Activated naive CD4-positive, alpha-beta T cell (primary cell): ENCODE measurements at places on chromosomes 7 and 10.
A peak's percentile ranks its signal among the peaks of the same experiment; 100 is the strongest.

DNA sequence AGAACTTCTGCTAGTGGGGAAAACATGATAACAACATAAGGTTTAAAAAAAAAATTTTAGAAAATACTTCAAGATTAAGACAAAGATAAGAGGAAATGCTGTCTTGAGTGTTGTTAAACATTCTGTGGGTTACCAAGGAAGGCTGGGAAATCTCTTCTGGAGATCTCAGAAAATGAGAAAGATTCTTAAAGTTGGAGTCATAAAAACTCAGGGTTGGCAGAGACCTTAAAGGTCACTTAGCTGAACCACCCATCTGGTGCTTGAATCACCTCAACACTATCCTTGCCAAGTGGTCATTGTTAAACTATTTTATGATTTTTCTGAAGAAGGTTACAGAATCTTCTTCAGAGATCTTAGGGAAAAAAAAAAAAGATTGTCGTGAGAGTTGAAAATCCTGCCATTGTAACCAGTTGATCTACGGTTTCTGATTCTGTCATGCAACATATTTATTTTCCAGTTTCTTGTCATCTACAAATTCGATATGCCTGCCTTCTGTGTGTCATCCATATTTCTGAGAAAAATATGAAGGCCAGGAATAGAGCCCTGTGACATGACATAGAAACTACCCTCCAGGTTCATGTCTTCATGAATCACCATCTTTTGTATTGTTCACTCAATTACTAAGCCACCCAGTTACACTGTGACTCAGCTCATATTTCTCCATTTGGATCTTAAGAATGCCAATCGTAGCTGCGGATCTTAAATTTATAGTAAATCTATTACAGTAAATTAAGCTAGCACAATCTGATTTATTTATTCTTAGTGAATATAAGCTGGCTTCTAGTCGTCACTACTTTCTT lies 179.2 kb downstream of the ST7 start:
- DNase-seq, result no peak

DNA sequence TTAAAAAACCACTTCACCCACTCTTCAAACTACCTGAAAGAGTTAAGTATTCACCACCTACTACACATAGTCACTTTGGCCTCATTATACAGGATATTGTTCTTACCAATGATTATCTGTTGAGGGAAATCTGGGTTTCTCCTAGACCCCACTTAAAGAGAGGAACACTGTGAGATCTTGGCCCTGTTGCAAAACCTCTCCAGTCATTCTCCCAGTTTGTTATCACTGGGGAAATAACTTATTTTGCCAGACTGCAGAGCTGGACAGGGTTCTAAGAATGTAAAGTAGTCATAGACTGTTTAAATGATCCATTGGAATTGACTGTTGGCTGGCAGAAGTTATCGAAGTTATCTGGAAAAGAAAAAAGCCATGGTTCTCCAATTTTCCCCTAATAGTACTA lies 143.8 kb downstream of the HGF start:
- DNase-seq, result no peak

DNA sequence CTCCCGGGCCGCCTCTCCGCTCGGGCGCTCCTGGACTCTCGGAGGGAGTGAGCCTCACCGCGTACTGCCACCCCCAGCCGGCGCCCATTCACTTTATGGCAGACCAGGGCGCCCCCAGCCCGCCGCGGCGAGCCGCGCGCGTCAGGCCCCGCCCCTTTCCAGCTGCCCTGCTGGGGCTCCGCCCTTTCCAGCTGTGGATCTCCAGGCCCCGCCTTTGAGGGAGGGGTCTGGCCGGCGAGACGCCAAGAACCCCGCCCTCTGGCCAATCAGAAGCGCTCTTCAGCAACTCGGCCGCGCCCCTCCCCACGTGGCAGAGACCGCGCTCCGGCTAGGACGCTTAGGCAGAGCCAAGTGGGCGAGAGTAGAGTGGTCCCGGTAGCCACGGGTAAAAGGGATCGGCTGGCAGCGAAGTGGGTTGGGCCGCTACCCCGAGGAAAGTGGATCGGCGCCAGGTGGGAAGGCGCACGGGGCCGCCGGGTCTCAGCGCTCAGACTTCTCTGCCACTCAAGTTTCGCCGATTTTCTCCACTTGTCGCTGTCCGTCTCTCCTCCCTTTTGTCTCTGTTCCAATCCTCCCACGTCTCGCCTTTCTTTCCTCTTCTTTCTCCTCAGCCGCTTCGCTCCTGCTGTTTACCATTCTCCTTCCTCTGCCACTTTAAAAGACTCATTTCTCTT lies at the start of gene PITX3:
TSS of gene PITX3 (minus strand) at position 69 of the 674 bp plus-strand sequence. CDS start 9,432 bp downstream, outside the sequence.
- DNase-seq, result peak; percentile 60

GRCh38 chr7:84157171-84157570 lies 37.4 kb downstream of the SEMA3A start:
- no peak for DNase-seq

DNA sequence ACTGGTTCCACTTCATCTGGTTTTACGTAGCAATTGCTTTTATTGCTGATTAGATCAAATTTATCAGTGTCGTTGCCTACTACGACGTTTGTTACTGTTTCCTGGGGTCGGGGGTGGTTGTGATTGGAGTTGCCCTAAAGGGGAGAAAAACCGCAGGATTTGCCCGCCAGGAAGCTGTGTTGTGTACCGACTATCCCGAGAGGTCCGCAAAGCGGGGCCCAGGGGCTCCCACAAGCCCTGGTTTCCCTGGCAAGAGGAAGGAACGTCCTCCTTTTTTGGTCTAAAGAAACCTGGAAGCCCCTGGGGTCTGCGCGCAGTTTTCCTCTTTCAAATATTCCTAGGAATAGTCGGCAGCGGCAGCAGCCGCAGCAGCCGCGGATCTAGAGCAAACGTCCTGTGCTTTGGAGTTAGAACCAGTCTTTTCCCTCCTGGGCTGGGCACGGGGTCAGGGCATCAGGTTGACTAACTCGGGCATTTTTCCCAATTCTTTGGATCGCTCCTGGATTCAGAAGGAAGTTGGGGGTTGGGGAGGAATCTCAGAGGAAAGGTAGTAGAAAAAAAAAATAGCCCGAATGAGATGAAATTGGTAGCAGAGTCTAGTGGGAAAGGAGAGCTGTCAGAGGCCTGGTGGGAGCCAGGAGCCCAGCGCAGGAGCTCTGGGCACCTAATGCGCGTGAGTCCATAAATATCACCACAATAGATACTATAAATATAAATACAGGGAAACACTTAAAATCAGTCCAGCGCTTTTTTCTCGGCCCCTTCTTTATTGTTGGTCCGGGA lies 4.6 kb downstream of the VAX1 start:
- DNase-seq, result no peak

DNA sequence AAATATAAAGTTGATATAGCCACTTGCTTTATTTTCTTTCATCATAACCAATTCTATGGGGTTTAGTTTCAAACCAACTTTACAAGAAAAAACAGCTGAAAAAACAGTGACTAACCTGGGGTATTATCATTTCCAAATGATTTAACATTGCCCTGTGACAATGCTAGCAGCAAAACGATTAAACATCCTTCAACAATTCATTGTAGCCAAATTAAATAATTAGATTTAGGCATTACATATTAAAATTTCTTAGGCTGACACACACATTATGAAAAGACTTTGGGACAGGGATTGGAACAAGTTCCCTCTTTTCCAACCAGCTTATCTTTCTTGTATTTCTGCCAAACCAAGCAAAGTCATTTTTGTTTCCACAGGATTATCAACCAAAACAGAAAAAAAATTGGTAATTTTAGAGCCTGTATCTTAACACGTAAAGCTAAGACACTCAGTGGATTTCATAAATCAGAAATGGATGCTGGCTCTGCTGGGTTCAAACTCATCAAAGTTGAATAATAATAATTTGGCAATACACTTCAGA lies 84.0 kb downstream of the SEMA3D start:
- no peak for DNase-seq

DNA sequence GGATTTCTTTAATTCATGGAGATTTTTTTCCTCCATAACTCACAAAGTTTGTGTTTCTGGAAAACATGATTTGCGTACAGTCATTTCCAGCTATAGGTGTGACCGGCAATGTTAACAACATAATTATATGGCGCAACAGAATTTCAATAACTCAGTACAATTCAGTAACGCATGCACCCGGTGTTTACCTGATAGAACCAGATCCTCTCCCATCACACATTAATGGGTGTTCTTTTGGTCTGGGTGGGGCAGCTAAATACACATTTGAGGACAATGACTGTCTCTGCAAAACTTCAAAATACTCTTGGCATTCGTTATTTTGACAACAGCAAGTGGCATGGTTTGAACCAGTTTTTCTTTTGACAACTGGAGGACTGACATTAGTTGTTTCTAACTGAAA lies 102.3 kb downstream of the KLF6 start:
- no peak for DNase-seq

DNA sequence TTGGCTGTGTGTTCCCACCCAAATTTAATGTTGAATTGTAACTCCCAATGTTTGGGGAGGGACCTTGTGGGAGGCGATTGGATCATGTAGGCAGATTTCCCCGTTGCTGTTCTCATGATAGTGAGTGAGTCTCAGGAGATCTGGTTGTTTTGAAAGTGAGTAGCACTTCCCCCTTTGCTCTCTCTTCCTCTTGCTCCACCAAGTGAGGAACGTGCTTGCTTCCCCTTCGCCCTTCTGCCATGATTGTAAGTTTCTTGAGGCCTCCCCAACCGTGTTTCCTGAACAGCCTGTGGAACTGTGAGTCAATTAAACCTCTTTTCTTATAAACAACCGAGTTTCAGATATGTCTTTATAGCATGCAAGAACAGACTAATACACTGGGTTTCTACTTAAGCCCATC lies 176.3 kb downstream of the CDK14 start:
- DNase-seq, result no peak

DNA sequence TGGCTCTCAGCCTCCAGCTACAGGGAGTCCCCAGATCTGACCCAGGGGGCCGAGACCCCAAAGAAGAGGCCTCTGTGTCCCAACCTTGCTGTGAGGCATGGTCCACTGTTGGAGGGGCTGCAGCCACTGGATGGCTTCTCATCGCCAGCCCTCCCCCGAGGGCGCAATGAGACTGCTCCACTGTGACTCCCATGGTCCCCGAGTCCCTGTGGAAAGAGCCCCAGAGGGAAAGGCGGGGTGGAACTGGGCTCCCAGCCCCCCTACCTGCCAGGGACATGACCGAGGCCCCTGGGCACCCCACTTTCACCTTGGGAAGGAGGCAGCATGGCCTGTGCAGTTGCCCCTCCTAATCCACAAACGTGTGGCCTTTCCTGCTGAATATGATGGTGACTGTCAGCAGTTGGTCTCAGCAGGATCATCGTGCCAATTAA lies 33.5 kb upstream of the RET start:
- DNase-seq, result no peak

GRCh38 chr7:143885951-143886350 lies 16.0 kb downstream of the TCAF1 start:
- DNase-seq, result no peak

DNA sequence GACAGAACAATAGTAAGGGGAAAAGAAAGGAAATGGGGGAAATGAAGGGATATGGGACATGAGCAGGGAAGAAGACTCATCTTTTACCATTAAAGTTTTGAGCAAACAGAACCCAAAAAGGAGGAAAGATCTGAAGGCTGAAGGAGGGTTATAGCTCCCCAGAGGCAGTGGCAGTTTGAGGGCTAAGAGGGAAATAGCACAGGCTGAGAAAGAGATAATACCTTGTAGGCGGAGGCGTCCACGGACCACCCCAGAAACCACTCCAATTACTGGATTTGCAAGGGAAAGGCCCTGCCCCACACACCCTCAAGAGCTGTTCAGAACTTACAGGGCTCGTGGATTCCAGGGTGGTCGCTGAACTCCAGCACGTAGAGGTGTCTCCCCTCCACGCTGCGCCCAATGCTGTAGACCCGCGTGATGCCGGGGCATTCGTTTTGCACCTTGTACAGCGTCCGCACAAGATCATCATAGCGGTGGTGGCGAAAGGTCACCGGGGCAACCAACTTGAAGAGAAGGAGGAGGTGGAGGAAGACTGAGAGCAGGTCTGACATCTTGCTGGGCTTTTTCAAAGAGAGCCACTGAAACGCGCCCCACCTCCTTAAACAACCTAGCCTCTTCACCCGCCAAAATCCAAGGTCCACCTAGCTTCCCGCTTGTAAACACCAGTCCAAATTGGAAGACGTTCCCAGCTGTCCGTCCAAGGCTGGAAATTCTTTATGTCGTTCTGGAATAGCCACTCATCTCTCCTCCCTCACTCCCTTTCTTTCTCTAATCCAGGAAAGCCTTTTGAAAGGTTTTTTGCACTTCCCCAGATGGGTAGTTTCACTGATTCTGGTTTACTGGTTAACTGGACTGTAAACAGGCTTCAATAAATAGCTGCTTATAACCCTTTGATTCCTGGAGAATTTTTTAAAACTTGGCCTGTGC lies at the start of gene CPN1:
TSS of gene CPN1 (minus strand) at position 795 of the 927 bp plus-strand sequence. CDS start at position 551, 244 bp downstream.
- no peak for DNase-seq

- no peak for DNase-seq
Measured at GRCh38 chr10:18100669-18101068, 39.6 kb upstream of the CACNB2 start.

DNA sequence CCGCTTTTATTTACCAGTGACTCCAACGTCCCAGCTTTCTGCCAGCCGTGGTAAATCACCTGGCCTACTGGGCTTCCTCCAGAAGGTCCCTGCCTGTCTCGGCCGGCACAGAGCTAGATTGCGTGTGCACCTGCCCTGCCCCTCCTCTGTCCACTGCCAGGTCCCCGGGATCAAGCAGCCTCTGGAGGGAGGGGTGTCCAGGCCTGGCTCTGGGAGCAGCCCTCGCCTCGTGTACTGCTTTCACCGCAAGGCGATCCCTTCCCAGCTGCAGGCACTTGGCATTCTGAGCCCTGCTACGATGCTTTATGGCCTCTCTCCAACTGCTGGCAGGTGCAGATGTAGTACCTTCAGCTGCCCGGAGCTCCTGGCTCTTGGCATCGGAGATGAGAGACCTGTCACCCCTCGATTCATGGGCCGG lies 7.4 kb downstream of the SLC29A3 start:
- no peak for DNase-seq

- DNase-seq, result no peak
Measured at GRCh38 chr10:35442028-35442427, 105.7 kb downstream of the CCNY start.

GRCh38 chr10:14173706-14174594 lies 156.8 kb downstream of the FRMD4A start:
- no peak for DNase-seq

GRCh38 chr10:62812672-62813439 lies 3.3 kb downstream of the EGR2 start:
- DNase-seq, result no peak

DNA sequence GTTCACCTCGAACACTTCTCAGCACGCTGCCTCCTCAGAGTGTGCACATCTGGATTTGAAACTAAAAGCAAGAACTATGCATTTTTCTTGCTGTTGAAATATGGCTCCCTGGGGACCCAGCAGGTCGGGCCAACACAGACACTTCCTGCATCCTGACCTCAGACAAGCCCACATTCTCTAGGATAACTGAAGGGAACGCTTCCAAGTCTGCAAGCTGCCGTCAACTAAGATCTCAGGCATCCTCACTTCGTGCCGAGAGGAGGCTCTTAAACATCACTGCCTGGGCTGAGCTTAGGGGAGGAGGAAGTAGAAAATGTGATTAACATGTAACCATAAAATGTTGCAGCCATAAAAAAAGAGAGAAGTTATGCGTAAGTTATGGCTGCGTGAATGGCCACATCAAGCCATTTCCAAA lies 65.5 kb downstream of the PYROXD2 start:
- DNase-seq, result no peak

GRCh38 chr10:17199351-17199804 lies 2.1 kb downstream of the TRDMT1 start:
- no peak for DNase-seq

- DNase-seq, result no peak
Measured at GRCh38 chr7:84372712-84373111, 178.1 kb upstream of the SEMA3A start.
